ENCODE measurements at places on chromosomes 12 and 14. TPM values are rescaled to one million over a fixed set of nuclear protein-coding genes. Genes with fewer than 3 reads are reported as not detected.

GRCh38 chr14:47917344-47917954 lies 242.0 kb upstream of the MDGA2 start:
- H3K4me3 ChIP-seq, result no peak overlapping the region
- no peaks in the 10 kb centered on the region for H3K36me3 ChIP-seq
- no peaks in the 10 kb centered on the region for H3K27me3 ChIP-seq
- no peaks in the 10 kb centered on the region for H3K4me1 ChIP-seq
- DNase-seq, result no peak

- no peak for DNase-seq
- no peak overlapping the region for H3K27ac ChIP-seq
- no peaks in the 10 kb centered on the region for H3K4me1 ChIP-seq
- H3K27me3 ChIP-seq, result no peaks in the 10 kb centered on the region
- no peak overlapping the region for H3K4me3 ChIP-seq
Measured at GRCh38 chr14:104204660-104205149, 66.3 kb downstream of the KIF26A start.

DNA sequence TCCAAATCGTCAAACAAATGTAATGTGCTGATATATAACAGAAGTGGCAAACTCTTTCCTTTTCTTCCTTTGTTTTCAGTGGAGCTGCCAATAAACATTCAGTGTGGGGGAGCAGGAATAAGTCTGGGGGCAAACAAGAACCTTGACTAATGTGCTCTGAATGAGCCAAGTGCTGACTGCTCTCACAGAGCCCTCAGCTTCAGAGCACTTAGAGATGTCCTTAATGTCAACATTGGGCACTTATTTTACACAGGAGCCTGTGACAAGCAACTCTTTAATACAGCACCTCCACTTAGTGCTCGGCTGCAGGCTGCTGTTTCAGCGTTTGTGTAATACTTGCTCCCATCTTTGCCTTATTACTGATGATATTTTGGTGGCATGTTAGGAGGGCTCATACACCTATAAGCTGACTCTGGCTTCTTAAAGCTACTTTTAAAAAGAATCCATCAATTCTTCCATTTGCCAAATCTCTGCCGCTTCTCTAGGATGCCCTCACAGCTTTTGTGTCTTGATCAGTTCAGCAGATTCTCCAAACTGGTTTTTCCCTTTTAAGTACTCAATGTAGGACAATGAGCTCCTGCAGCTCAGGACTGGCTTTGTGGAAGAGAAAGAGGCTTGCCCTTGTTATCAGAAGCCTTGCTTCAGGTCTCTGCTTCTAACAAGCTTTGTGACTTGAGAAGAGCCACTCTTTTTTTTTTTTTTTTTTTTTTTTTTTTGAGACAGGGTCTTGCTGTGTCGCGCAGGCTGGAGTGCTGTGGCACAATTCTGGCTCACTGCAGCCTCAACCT lies 206.6 kb downstream of the MON2 start:
- H3K27me3 ChIP-seq, result no peaks in the 10 kb centered on the region
- no peak overlapping the region for H3K4me3 ChIP-seq
- H3K27ac ChIP-seq, result no peak overlapping the region
- no peaks in the 10 kb centered on the region for H3K36me3 ChIP-seq
- no peak for DNase-seq
- no peaks in the 10 kb centered on the region for H3K4me1 ChIP-seq

DNA sequence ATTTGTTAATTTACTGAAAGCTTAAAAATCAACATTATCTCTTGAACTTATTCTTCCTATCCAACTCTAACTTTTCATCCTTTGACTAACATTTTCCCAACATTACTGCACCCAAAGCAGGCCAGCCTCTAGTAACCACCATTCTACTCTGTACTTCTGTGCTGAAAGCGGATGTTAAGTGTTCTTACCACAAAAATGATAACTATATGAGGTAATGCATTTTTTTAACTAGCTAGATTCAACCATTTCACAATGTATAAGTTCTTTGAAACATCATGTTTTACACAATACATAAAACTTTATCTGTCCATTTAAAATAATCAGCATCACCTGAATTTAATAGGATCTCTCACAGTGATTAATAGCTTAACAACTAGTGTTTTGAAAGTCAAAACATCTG lies 468.5 kb upstream of the MGAT4C start:
- no peak overlapping the region for H3K4me3 ChIP-seq
- no peaks in the 10 kb centered on the region for H3K27me3 ChIP-seq
- H3K36me3 ChIP-seq, result no peaks in the 10 kb centered on the region
- H3K27ac ChIP-seq, result no peak overlapping the region
- no peaks in the 10 kb centered on the region for H3K4me1 ChIP-seq
- no peak for DNase-seq

GRCh38 chr12:32895688-32896431 lies 717 bp downstream of the PKP2 start:
- no peak overlapping the region for H3K4me3 ChIP-seq
- no peaks in the 10 kb centered on the region for H3K36me3 ChIP-seq
- H3K27me3 ChIP-seq, result peaks cover 9% of the 10 kb centered on the region
- no peak overlapping the region for H3K27ac ChIP-seq
- H3K4me1 ChIP-seq, result no peaks in the 10 kb centered on the region
- DNase-seq, result no peak

- no peaks in the 10 kb centered on the region for H3K36me3 ChIP-seq
- H3K27me3 ChIP-seq, result peaks cover 10% of the 10 kb centered on the region
- H3K4me1 ChIP-seq, result no peaks in the 10 kb centered on the region
- H3K27ac ChIP-seq, result no peak overlapping the region
Measured at GRCh38 chr12:120376934-120377572, 8.1 kb upstream of the MSI1 start.

GRCh38 chr12:94458877-94459727 lies 565 bp downstream of the CEP83 start:
- H3K27me3 ChIP-seq, result no peaks in the 10 kb centered on the region
- H3K27ac ChIP-seq, result peak overlapping the region; percentile 86

- H3K27me3 ChIP-seq, result no peaks in the 10 kb centered on the region
- no peaks in the 10 kb centered on the region for H3K36me3 ChIP-seq
- H3K4me1 ChIP-seq, result no peaks in the 10 kb centered on the region
- no peak overlapping the region for H3K27ac ChIP-seq
Measured at GRCh38 chr14:58736606-58737005, 98.8 kb downstream of the DACT1 start.

- no peak overlapping the region for H3K27ac ChIP-seq
- no peaks in the 10 kb centered on the region for H3K4me1 ChIP-seq
- no peaks in the 10 kb centered on the region for H3K36me3 ChIP-seq
- H3K4me3 ChIP-seq, result no peak overlapping the region
- H3K27me3 ChIP-seq, result no peaks in the 10 kb centered on the region
Measured at GRCh38 chr14:73465823-73466532, 7.6 kb upstream of the NUMB start.

DNA sequence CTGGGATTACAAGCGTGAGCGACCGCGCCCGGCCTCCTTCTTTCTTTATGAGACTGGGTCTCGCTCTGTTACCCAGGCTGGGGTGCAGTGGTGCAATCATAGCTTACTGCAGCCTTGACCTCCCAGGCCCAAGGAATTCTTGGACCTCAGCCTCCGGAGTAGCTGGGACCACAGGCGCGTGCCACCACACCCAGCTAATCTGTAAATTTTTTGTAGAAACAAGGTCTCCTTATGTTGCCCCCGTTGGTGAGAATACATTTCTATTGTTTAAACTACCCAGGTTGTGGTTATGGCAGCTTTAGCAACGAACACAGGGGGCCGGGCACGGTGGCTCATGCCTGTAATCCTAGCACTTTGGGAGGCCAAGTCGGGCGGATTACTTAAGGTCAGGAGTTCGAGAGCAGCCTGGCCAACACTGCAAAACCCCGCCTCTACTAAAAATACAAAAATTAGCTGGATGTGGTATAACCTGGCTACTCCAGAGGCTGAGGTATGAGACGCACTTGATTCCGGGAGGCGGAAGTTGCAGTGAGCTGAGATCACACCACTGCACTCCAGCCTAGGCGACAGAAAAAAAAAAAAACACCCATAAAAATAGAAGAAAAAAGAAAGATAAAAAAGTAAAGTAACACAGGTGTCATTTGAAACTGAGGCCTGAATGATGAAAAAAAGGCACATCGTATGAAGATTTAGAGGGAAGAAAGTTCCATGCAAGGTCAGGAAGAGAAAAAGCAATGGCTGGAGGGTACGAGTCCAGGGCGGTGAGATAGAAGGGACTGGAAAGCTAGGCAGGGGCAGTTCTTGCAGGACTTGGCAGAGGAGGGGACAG lies 977 bp upstream of the TMEM120B start:
- peak; percentile 5 for DNase-seq
- H3K27ac ChIP-seq, result peak overlapping the region; percentile 70
- peak overlapping the region; percentile 89 for H3K4me3 ChIP-seq
- H3K36me3 ChIP-seq, result no peaks in the 10 kb centered on the region
- peaks cover 17% of the 10 kb centered on the region for H3K4me1 ChIP-seq

DNA sequence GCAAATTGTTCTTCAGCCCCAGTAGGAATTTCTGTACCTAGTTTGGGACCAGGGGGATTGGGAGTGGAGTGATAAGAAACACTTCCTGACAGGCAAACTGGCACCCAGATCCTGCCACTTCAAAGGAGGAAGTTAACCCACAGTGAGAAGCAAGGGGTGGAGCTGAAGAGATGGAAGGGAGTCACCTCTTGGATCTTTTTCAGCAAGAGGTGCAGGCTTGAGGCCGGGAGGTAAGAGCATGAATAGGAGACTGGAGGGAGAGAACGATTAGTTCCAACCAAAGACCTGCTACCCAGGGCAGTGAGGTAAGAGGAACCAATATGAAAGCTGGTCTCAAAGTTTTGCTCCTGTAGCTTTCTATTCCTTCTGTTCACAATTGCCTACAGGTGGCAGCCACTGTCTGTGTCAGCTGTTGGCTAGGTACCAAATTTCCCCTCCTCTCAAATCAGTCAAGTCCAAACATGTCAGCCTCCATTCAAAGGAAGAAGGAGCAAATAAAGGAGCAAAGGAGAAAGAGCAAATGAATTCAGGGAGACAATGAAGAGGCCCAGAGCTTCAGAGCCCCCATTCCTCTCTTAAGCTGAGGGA lies 14.9 kb upstream of the TAC3 start:
- H3K4me3 ChIP-seq, result no peak overlapping the region
- peak; percentile 19 for DNase-seq
- H3K27me3 ChIP-seq, result no peaks in the 10 kb centered on the region
- H3K27ac ChIP-seq, result no peak overlapping the region
- H3K36me3 ChIP-seq, result no peaks in the 10 kb centered on the region

DNA sequence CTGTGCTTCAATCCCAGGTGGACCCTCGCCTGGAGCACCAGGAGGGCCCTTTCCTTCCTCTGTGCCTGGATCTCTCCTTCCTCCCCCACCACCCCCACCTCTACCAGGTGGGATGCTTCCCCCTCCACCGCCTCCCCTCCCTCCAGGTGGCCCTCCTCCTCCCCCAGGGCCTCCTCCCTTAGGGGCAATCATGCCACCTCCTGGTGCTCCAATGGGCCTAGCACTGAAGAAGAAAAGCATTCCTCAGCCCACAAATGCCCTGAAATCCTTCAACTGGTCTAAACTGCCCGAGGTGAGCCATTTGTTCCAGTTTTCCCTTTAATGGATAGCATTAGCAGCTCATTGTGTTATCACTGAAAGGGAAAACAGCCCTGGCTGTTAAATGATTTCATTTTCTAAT lies 134.0 kb downstream of the GPR135 start:
- no peak overlapping the region for H3K27ac ChIP-seq
- H3K27me3 ChIP-seq, result no peaks in the 10 kb centered on the region
- no peaks in the 10 kb centered on the region for H3K36me3 ChIP-seq
- DNase-seq, result no peak
- H3K4me3 ChIP-seq, result no peak overlapping the region

GRCh38 chr14:79573486-79573885 lies 637.8 kb downstream of the DIO2 start:
- H3K27ac ChIP-seq, result no peak overlapping the region
- no peaks in the 10 kb centered on the region for H3K36me3 ChIP-seq
- H3K4me3 ChIP-seq, result no peak overlapping the region
- H3K4me1 ChIP-seq, result no peaks in the 10 kb centered on the region
- DNase-seq, result no peak
- H3K27me3 ChIP-seq, result no peaks in the 10 kb centered on the region

DNA sequence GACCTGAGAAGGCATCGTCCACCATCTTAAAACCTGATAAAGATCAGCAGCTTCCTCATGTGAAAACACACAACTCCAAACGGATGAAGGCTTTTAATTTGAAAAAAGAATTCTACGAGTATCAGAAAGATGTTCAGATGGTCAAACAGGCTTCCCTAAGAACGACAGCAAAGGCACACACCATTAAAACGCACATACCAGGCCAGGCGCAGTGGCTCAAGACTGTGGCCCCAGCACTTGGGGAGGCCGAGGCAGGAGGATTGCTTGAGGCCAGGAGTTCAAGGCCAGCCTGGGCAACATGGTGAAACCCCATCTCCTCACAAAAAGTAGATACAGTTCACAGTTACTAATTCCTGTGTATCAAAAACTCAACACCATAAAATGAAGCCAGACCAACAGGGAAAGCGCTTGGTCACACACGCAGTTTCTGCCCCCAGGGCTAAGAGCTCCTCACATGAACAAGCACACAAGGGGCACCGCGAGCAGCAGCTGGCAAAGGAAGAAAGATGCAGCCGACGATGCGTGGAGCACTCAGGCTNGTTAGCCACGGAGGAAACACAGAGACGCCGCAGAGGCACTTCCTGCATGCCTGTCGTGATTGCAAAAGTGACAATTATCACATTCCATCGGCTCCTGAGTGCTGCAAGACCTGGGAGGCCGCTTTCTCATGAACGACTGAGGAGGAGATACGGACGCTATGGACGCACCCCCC lies 78.0 kb downstream of the NOC4L start:
- H3K27ac ChIP-seq, result no peak overlapping the region
- peak overlapping the region; percentile 12 for H3K4me3 ChIP-seq
- H3K27me3 ChIP-seq, result peaks cover 7% of the 10 kb centered on the region
- H3K36me3 ChIP-seq, result no peaks in the 10 kb centered on the region
- peak; percentile 52 for DNase-seq
- peaks cover 8% of the 10 kb centered on the region for H3K4me1 ChIP-seq

DNA sequence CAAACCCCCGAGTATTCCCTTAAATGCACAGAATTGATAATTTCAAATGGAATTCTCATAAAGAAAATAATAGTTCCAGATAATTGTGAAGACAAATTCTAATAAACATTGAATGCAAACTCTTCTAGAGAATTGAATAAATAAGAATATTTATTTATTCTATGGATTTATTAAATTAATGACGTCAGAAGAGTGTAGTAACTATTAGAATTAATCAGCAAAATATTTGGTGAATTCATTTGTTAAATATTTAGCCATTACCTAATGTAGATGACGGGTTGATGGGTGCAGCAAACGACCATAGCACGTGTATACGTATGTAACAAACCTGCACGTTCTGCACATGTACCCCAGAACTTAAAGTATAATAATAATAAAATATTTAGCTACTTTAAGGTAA lies 33.4 kb upstream of the TBPL2 start:
- H3K27ac ChIP-seq, result no peak overlapping the region
- DNase-seq, result no peak
- no peaks in the 10 kb centered on the region for H3K36me3 ChIP-seq
- H3K4me3 ChIP-seq, result no peak overlapping the region
- no peaks in the 10 kb centered on the region for H3K4me1 ChIP-seq

GRCh38 chr12:95100264-95101190 lies 27.1 kb upstream of the NR2C1 start:
- H3K27me3 ChIP-seq, result no peaks in the 10 kb centered on the region
- H3K36me3 ChIP-seq, result no peaks in the 10 kb centered on the region
- H3K4me1 ChIP-seq, result no peaks in the 10 kb centered on the region
- no peak for DNase-seq
- H3K27ac ChIP-seq, result no peak overlapping the region
- H3K4me3 ChIP-seq, result no peak overlapping the region

GABARAPL1 gene
- 26.6 TPM for total RNA-seq

KRT83 gene
- not detected for total RNA-seq

RFLNA gene
- total RNA-seq, result not detected

DTD2 gene
- 28.4 TPM for total RNA-seq

MEG3 gene
- total RNA-seq, result not detected

VRTN gene
- not detected for total RNA-seq

NTF3 gene
- total RNA-seq, result not detected

C14orf39 gene
- not detected for total RNA-seq

CACNA2D4 gene
- 6.5 TPM for total RNA-seq

RAB35 gene
- total RNA-seq, result 66.8 TPM

P2RX2 gene
- total RNA-seq, result not detected

PRIM1 gene
- 80.5 TPM for total RNA-seq
